Esophagus squamous epithelium (tissue), 5 donors: ENCODE measurements at places on chromosomes 16 and 17. TPM values are rescaled to one million over a fixed set of nuclear protein-coding genes. Genes with fewer than 3 reads are reported as not detected.

Gene HS3ST3A1
- total RNA-seq = 17.5 TPM

Gene ACAP1
- 5.5 TPM for total RNA-seq

Gene CNTNAP1
- total RNA-seq = 0.88 TPM

Gene ABCA5
- 20.0 TPM for total RNA-seq

Gene WWOX
- total RNA-seq = 26.3 TPM

Gene LDHD
- 3.3 TPM for total RNA-seq

Gene EDC4
- total RNA-seq = 46.9 TPM

- no peak for DNase-seq
- H3K27ac ChIP-seq = no peak overlapping the region
- no peaks in the 10 kb centered on the region for H3K36me3 ChIP-seq
These were observed 64.2 kb downstream of the DNAH17 start for GRCh38 chr17:78512976-78513375.

- H3K4me1 ChIP-seq = no peaks in the 10 kb centered on the region
- no peak overlapping the region for H3K4me3 ChIP-seq
- H3K36me3 ChIP-seq = no peaks in the 10 kb centered on the region
- DNase-seq = no peak
These were observed 17.5 kb downstream of the SCN4A start for GRCh38 chr17:63955232-63955631.

- H3K27me3 ChIP-seq = no peaks in the 10 kb centered on the region
- H3K4me1 ChIP-seq = peaks cover 55% of the 10 kb centered on the region
- no peak for DNase-seq
These were observed 2.1 kb downstream of the SLC2A4 start for GRCh38 chr17:7283471-7284216.

DNA sequence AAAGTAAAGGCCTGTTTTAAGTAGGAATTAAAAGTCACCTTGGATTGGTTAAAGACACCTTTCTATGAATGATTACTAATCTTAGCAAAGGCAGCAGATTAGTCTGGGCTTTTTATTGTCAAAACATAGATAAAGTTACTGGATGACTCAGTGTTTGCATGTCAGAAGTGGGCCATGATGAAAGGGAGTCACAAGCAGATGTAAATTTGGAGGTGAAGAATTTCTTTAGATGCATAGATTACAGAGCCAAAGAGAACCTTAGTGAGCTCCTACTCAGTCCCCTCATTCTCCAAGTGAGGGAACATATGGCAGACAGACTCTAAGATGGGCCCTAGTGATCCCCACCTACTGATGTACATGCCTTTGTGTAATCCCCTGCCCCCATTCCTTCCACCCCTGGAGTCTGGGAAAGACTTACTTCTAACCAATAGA lies 124.5 kb downstream of the HS3ST3A1 start:
- no peak overlapping the region for H3K27ac ChIP-seq
- no peak for DNase-seq
- H3K36me3 ChIP-seq = no peaks in the 10 kb centered on the region
- no peak overlapping the region for H3K4me3 ChIP-seq

GRCh38 chr16:86987746-86988670 lies 329.2 kb downstream of the C16orf95 start:
- no peaks in the 10 kb centered on the region for H3K27me3 ChIP-seq
- H3K4me1 ChIP-seq = no peaks in the 10 kb centered on the region
- DNase-seq = no peak
- H3K36me3 ChIP-seq = no peaks in the 10 kb centered on the region
- H3K4me3 ChIP-seq = no peak overlapping the region

- DNase-seq = no peak
- no peak overlapping the region for H3K4me3 ChIP-seq
- peaks cover 5% of the 10 kb centered on the region for H3K4me1 ChIP-seq
- no peak overlapping the region for H3K27ac ChIP-seq
- H3K36me3 ChIP-seq = no peaks in the 10 kb centered on the region
These were observed 39.1 kb downstream of the CPNE2 start for GRCh38 chr16:57131351-57131970.

DNA sequence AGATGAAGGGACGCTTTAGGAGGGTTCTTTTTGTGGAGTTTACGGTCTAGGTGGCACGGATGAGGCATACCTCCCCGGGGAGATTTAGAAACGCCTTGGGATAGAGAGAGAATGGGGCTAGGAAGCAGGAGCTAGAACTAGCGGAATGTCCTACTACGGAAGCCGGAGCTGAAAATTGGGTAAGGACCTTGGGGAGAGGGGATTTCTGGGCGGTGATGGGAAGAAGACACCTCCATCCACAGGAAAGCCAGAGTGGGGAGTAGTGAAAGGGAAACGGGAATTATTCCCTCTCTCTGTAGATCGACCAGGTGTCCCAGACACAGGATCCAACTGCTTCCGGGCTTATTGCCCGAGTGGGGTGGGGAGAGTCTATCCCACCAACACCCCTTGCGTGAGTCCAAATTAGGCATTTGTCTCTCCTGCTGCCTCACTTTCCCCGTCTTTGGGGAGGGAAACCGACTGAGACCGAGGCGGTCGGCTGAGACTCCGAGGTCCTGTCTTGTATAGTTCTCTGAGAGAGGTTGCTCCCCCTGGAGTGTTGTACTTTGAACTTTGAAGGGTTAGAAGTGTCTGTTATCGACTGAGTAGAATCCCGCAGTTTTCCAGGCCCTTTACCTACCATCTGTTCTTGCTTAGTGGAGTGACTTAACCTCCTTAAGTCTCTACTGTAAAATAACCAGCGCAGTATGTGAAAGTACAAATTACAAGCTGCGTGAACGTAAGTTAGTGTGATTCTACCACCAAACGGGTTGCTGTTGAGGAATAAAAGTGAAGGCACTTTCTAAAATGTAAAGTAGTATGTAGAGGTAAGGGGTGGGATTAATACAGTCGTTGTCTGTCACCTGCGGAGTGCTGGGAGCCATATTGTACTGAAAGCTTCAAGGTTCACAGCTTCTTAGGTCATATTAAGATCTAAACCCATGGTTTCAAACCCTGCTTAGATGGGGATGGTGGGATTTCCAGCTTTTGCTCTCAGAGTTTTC lies 1.0 kb downstream of the RSPRY1 start:
- peak overlapping the region; percentile 95 for H3K27ac ChIP-seq
- H3K4me1 ChIP-seq = peaks cover 34% of the 10 kb centered on the region
- H3K4me3 ChIP-seq = peak overlapping the region; percentile 79

DNA sequence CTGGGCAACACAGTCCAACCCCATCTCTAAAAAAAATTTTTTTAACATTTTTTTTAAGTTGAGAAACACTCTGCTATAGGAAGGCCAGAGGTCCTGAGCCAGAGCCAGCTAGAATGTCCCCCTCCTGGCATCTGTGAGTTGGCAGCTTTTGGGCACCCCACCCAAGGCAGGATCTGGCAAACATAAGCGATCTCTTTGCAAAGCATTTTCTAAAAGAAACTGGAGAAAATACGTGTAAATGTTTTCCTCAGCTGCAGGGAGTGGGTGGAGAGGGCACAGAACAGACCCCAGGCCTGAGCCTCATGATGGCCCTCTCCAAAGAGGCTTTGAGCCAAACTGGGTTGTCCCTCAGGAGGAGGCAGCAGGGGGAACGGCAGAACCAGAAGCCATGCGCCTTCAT lies 11.7 kb downstream of the CAVIN1 start:
- no peak overlapping the region for H3K4me3 ChIP-seq
- H3K27ac ChIP-seq = peak overlapping the region; percentile 86
- H3K36me3 ChIP-seq = no peaks in the 10 kb centered on the region
- no peak for DNase-seq
- H3K4me1 ChIP-seq = peaks cover 93% of the 10 kb centered on the region

DNA sequence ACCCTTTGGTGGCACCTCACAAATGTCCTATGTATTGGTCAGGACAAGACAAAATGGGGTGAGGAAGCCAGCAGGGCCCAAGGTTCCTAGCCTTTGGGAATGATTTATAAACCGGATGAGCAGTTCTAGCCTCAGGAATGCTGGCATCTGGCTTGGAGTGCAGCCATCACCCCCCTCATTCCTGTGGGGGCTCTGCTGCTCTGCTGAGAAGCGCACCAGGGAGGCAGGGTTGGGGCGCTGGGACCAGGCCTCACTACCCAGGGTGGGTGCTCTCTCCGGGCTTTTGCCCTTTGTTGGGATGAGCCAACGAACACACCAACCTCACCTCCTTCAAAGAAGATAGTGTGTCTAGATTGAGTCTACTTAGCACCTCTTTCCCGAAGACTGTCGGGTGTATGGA lies 39.2 kb downstream of the TMEM11 start:
- no peak overlapping the region for H3K27ac ChIP-seq
- no peaks in the 10 kb centered on the region for H3K4me1 ChIP-seq
- H3K4me3 ChIP-seq = no peak overlapping the region
- H3K27me3 ChIP-seq = no peaks in the 10 kb centered on the region

DNA sequence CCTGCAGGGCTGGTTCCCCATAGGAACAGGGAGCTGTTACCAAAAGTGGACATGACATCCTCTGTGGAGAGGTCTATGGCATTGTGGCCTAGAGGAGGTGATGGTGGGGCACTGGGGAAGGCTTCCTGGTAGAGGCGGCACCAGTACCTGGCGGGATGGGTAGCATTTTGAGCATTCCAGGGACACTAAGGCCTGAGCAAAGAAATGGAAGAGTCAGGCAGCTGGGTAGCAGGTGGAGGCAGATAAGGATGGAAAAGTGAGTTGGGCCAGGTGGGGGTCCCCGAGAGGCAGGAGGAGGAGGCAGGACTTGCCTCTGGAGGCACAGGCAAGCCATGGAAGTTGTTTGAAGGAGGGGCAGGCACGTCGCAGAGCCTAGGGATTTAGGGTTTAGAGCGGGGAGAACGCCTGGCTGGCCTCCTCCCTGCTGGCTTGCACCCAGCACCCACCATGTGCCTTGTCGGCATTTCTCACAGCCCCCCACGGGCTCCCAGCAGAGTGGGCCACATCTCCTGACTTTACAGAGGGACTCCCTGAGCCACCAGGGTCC lies 5.1 kb upstream of the ADCY7 start:
- peaks cover 15% of the 10 kb centered on the region for H3K4me1 ChIP-seq
- H3K27me3 ChIP-seq = no peaks in the 10 kb centered on the region
- H3K27ac ChIP-seq = no peak overlapping the region
- no peaks in the 10 kb centered on the region for H3K36me3 ChIP-seq

GRCh38 chr16:54591816-54592246 lies 305.2 kb upstream of the IRX3 start:
- H3K4me3 ChIP-seq = no peak overlapping the region
- no peaks in the 10 kb centered on the region for H3K27me3 ChIP-seq
- no peak overlapping the region for H3K27ac ChIP-seq
- no peak for DNase-seq

DNA sequence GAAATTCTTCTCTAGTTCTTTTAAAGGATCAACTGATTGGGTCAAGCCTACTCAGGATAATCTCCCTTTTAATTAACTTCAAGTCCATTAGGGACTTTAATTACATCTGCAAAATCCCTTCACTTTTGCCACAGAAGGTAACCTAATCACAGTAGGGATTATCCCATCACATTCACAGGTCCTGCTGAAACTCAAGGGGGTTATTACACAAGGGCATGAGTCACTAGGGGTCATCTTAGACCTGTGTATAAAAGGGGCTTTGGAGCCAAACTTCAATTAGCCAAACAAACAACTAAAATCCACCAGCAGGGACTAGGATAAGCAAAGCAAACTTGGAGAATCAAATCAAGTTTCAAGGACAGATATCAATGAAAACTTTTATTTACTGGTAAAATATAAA lies 19.4 kb downstream of the CIAPIN1 start:
- no peaks in the 10 kb centered on the region for H3K27me3 ChIP-seq
- H3K36me3 ChIP-seq = peaks cover 41% of the 10 kb centered on the region
- no peak overlapping the region for H3K4me3 ChIP-seq
- H3K27ac ChIP-seq = no peak overlapping the region
- peaks cover 4% of the 10 kb centered on the region for H3K4me1 ChIP-seq

DNA sequence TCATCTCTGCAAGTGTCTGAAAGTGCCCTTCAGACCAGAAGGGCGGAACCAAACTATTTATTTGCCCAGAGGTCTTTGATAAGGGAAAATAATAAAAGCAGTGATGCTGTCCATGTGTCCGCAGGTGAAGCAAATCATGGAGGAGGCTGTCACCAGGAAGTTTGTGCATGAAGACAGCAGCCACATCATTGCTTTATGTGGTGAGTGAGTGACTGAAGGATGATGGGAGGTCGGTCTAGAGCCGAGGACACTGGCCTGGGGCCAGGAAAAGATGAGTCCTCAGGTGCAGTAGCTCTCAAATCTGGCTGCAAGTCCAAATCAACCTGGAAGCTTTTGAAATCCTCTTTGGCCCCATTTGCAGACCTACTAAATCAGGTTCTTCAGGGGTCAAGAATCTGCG lies 6.1 kb downstream of the SGSM2 start:
- peaks cover 39% of the 10 kb centered on the region for H3K4me1 ChIP-seq
- no peaks in the 10 kb centered on the region for H3K27me3 ChIP-seq
- DNase-seq = no peak
- no peak overlapping the region for H3K27ac ChIP-seq
- no peak overlapping the region for H3K4me3 ChIP-seq

- peaks cover 64% of the 10 kb centered on the region for H3K4me1 ChIP-seq
- peaks cover 25% of the 10 kb centered on the region for H3K36me3 ChIP-seq
- no peaks in the 10 kb centered on the region for H3K27me3 ChIP-seq
- DNase-seq = no peak
These were observed 22.6 kb upstream of the SPATA32 start for GRCh38 chr17:45284176-45285140.

DNA sequence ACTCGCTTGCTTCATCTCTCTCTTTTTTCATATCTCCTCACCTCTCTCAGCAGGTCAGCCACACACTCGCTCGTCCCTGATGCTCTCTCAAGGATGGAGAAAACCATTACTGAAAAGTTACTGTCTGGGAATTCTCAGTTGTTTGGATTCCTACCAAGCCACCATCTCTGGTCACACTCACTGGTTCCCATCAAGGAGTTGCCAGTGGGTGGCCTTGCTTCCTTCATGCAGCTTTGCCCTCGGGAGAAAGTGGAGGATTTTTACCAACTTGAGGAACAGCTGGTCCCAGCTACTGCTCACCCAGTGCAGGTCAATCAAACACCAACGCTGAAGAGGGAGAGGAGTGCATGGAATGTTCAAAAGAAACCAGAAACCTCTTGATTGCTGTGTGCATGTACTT lies 25.3 kb downstream of the MEOX1 start:
- DNase-seq = no peak
- peaks cover 15% of the 10 kb centered on the region for H3K4me1 ChIP-seq
- no peak overlapping the region for H3K4me3 ChIP-seq
- H3K36me3 ChIP-seq = no peaks in the 10 kb centered on the region
